ENCODE measurements at places on chromosomes 11 and 22.

DNA sequence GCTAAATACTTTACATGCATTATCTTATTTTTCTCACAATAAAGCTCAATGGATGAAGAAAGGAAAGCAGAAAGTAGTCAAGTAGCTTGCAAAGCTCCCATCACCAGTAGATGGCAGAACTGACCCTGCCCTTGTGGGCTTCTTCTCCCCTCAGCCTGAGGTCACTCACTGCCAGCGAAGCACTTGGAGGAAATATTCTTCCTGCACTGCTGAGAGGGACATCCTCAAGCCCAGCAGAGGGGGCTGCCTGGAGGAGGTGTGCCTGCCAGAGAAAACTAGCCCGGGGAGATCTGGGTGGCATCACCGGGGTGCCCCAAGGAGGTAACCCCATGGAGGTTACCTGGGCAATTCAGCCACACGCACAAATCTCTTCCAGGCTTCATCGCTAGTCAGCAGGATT is 6.6 kb downstream of the APOL4 start:
- peak; percentile 5 for DNase-seq

DNA sequence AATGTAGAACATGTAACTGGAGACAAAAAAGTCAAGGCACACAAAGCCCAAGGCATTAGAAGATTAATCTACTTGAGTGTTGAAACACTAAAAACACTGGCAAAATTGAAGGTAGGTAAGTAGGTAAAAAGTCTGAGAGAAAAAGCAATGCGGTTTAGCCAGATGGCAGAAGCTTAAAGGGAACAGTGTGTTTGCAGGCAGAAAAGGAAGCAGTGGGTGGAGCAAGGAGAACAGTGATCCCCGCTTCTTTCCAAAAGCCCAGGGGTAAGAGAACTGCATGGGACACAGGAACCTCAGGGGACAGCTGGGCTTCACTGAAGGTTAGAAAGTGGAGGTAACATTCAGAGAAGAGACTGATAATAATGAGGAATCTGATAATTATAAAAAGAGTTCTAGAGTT is 16.0 kb downstream of the MRE11 start:
- DNase-seq, result no peak

DNA sequence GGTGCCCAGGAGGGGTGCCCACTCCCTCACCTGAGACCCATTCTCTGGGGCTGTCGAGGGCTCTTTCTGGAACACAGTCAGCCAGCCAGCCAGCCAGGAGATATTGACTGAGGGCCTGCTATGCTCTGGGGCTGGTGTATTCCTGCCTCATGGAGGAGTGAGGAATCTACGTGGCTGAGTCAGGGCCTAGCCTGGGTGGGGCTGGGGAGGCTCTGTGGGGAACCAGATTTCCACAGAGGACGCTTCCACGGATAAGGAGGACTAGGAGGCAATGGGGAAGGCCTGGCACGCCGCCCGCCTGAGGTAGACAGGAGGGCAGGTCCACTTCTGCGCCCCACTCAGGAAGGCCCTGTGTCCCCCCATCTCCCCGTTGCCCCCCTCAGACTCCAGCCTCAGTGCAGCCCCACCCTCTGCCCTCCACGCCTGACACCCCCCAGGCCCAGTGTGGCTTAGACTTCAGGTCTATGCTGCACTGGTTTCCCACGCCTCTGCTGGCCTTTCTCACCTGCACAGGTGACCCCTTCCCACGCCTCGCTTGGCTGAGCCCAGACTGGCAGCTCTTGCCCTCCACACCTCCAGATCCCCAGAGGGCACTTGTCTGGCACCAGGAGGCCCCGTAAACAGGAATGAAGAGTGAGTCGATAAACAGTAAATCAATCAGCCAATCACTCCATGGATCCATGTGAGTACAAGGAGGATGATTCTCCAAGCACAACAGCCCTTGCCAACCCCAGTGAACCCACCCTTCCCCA is 37.5 kb downstream of the MACROD1 start:
- no peak for DNase-seq

DNA sequence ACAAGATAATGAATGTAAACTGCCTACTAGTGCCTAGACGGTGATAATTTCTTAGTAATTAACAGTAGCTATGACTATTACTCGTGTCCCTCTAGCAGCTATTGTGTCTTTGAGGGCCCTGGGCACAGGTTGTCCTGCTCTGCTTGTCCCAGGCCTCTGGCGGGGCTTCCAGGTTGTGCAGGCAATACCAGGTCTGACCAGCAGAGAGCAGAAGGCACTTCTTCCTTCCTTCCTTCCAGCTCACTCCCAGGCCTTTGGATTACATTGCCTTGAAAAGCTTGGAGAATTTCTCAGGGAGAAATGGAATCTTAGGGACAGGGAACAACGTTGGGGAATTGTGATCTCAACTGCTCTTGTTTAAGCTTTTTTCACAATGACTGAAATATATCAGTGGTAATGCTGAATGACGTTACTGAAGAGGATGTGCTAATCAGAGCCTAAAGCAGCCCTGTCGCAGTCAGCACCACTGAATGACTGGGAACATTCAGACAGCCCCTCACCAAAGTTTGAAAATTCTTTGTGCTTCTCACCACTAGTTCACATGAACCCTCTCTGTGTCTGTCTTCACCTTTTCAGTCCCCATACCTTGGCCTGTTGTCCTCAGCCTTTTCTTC is 8.4 kb upstream of the CCKBR start:
- DNase-seq, result no peak

- no peak for DNase-seq
Observed at GRCh38 chr11:70667767-70668166, 269.4 kb downstream of the CTTN start.

- no peak for DNase-seq
Observed at GRCh38 chr11:34827228-34827627, 89.0 kb downstream of the APIP start.

DNA sequence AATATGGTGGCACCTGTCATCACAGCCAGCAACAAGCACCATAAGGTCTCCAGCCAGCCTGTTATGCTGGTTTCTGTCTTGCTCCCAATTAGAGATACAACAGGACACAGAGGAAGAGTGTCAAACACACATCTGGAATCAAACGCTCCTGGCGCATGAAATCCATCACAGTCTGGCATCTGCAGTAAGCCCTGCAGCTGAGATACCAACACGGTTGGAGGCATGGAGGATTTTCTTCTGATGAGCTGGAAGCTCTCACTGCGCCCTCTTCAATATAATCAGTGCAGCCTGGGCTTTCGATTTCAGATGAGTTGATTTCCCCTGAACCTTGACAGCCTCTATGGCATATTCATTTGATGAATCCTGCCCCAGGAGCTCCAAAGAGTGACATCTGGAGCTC is 27.8 kb upstream of the CARS1 start:
- DNase-seq, result no peak

GRCh38 chr22:37804352-37804880 is 3.3 kb upstream of the GCAT start:
- DNase-seq, result no peak

GRCh38 chr11:113615773-113616172 is 90.3 kb downstream of the TMPRSS5 start:
- DNase-seq, result no peak

DNA sequence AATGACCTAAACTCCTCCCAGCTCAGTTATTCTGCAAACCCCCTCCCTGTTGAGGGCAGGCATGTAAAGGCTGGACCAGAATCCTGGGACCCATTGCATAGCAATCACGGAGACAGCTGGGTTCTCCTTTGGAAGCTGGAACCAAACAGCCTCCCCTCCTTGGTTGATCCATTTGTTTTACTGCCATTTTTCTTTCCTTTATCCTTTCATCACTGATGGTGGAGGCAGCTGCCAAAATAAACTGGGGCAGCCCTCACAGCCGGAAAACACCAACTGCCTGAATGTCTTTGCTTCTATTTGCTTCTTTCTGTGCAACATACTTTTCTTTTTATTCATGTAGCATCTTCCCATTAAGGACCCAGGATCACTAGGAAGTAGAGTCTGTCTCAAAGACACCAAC is 150.0 kb upstream of the SYT13 start:
- DNase-seq, result no peak

GRCh38 chr11:65918211-65919140 is at the start of gene C11orf68:
Gene C11orf68 (minus strand): TSS chr11:65919062. CDS start chr11:65919031, 31 bp downstream.
- no peak for DNase-seq

DNA sequence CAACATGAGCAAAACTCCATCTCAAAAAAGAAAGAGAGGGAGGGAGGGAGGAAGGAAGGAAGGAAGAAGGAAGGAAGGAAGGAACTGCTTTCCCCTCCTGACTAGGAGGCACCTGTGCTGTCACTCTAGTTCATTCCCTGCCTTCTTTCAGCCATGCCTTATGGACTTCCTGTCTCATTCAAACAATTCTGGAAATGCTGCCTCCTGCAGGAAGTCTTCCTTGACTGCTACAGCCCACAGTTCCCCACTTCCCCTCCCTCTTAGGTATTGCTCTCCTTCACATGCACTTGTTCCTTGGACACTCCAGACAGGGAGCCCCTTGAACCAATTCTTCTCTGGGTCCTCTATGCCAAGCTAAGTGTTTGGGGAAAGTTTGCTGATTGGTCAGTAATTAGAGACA is 31.6 kb upstream of the WNT11 start:
- peak; percentile 25 for DNase-seq

DNA sequence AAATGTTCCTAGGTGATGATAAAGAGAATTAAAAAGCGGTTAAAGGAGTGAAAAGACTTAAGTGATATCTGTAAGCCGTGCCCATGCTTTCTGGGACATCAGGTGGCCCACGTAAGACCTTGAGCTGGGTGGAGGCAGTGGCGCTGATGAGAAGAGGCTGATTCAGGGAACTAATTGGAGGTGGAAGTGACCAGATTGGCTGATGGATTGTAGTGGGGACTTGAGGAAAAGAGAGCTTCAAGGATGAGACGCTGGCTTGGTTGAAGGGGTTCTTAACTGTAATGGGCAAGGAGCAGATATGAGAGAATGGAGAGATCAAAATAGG is 69.1 kb upstream of the EP300 start:
- no peak for DNase-seq

- peak; percentile 25 for DNase-seq
Observed at GRCh38 chr11:2677127-2677526, 22.7 kb downstream of the KCNQ1OT1 start.

- DNase-seq, result no peak
Observed at GRCh38 chr11:12807621-12808020, 133.4 kb downstream of the TEAD1 start.

DNA sequence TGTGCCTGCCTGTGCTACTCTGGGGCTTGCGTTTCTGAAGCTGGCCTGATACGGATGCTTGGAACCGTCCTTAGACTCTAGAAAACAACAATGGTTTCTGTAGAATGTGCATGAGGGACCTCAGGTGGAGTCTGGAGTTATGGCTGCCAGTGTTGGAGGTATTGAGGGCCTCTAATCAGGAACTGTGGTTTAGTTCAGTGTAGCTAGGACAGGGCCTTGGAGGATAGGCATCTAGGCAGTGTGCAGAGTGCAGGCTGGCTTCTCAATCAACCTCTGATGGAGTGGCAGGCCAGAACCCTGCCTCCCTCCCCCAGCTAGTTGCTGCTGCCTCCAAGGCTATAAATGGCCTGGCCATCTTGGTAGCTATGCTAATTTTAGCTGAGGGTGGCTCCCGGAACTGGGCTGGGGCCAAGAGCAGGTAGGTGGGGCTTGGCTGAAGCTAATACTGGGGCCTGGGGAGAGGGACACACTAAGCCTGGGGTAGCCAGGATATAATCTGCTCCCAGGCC is 4.0 kb downstream of the STIM1 start:
- DNase-seq, result no peak

DNA sequence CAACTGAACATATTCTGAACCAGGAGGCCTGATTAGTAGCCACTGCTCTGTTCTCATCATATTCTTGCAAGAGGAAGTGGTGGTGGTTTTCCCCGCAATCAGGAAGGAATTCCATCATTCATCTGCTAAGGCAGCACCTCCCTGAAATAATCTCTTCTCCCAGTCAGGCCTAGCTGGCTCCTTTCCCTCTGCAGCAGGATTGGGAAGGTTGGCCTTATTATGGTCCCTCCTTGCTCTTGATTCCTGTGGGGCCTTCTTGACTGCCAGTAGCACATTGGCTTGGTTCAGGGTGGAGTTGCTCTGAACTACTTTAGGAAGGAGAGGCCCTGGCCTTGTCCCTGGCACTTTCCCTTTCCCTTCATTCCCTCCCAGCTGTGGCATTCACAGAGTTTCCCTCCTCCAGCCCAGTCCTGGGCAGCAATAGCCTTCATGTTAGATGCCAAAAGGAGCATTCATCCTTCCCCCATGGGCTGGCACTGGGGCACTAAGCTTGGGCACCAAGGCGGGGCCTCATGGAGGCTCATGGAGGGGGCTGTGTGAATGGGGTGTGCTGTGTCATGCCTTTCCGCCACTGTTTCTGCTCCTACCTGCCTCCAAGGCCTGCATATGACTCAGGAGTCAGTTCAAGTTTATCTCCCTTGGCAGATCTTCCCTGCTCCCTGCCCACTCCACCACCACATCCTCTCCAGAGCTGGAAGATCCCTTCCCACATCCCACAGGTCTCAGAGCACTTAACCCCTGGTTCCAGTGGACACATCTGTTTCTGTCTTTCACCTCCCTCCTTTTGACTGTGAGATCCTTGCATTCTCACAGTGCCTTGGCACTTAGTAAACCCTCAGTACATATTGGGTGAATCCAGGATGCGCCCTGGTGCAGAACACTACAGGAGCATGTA is 27.6 kb upstream of the CD44 start:
- no peak for DNase-seq

- DNase-seq, result no peak
Observed at GRCh38 chr11:111834432-111835163, 36.8 kb downstream of the ALG9 start.

GRCh38 chr11:67211656-67212436 is 54.4 kb upstream of the GRK2 start:
- DNase-seq, result peak; percentile 26

- DNase-seq, result no peak
Observed at GRCh38 chr11:130762638-130763037, 153.6 kb downstream of the SNX19 start.

DNA sequence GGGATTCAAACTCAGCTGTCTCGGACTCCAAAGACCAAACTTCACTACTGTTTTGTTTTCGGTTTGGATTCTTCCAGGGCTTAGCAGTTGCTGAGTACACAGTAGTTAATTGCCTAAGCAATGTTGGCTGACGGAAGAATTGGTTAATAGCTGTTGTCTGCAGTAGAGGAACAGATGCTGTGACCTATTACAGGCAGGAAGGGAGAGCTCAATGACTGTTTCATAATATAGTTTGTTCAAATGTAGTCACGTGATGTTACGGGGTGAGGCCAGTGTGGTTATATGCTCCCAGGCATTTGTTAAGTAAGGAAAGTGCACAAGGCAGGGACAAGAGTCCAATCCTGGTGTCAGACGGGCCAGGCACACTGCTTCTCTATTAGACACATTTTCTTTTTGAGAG is 222.6 kb upstream of the CCDC90B start:
- no peak for DNase-seq

Data from GF-D8 (cell line).